ENCODE measurements at places on chromosomes 3 and 15. TPM values are rescaled to one million over a fixed set of nuclear protein-coding genes. Genes with fewer than 3 reads are reported as not detected.

The NBEAL2 gene
- total RNA-seq = 16.5 TPM

The CLEC3B gene
- 47.1 TPM for total RNA-seq

The CLDN18 gene
- not detected for total RNA-seq

The GRAMD1C gene
- total RNA-seq = 2.3 TPM

The GNB4 gene
- total RNA-seq = 77.6 TPM

The PGBD4 gene
- total RNA-seq = 1.6 TPM

The EDEM1 gene
- total RNA-seq = 51.2 TPM

The ULK3 gene
- 24.5 TPM for total RNA-seq

The CCR5 gene
- not detected for total RNA-seq

The MUC4 gene
- not detected for total RNA-seq

The FEZF2 gene
- not detected for total RNA-seq

All from chondrocyte (in vitro differentiated cells).